Stimulated activated CD8-positive, alpha-beta memory T cell treated with anti-CD3 and anti-CD28 coated beads, Interleukin-15, amount 100 ng/mL, for 24 hours (primary cell): ENCODE measurements at places on chromosomes 5 and 9.

- no peak for DNase-seq
These were observed 275.3 kb upstream of the CDH6 start for GRCh38 chr5:30918171-30918570.

- no peak for DNase-seq
These were observed 27.5 kb downstream of the CEL start for GRCh38 chr9:133089271-133089671.

DNA sequence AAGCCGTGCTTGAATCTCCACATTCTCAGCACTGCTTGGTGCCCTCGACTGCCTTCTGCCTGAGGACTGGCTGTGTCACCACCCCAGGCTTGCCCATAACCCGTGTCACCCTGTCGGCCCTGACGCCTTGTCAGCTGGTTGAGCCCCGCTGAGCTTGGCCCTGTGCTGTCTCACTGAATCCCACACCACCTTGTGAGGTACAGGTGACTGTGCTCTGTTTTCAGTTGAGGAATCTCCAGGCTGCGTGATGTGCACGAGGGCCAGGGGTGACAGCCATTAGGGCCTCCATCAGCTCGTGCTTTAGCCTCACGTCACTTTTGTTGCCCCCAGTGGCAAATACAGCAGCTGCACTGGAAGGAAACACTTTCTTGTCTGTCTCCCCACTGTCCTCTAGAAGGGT is 90.7 kb downstream of the CACNA1B start:
- no peak for DNase-seq

DNA sequence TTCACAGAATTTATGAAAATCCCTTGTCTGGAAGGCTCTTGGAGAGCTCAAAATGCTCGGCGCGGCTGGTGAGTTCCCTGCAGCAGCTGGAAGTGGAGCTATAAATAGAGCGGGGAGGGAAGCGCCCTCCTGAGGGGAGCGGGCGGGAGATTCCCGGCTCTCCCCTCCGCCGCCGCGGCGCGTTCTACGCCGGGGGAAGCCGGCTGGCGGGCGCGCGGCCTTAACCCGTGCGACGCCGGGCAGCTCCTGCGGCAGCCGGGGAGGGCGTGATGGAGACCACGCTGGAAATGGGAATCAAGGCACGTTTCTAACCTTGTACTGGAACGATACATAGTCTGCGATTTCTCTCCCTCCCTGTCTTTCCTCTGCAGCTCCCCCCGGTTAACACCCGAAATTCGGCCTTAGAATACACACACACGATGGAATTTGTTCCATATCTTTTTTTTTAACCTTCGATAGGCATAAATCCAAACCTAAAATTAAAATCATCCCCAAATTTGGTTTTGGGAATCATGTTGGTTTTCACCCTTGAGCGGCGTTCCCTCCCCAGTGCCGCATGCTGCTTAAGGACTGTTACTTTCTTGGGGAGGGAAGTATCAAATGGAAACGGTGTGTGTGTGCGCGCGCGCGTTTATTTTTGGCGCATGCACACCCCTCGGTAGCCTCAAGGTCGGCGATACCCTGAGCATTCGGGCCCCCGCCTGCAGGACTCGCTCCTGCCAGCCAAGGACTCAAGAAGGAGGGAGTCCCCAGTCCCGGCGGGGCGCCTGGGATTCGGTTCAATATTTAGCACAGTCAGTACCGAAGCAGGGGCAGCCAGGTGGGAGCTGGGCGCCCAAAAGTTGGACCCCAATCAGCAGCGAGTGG is 306.3 kb upstream of the KCNN2 start:
- DNase-seq = no peak

DNA sequence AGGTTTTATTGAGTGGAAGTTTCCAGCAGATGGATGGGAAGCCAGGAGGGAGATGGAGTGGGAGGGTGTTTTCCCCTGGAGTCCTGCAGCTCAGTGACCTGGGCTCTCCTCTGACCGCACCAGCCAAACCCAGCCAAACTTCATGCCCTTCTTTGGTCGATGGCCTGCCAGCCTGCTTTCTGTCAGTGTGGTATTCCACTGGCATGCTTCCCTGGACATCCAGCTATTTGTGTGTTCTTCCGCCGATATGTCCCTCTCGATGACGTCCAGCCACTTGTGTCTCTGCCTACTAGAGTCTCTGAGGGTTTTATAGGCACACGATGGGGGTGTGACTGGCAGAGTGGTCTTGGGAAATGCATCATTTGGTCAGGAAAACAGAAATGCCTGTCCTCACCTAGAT is 33.8 kb downstream of the GPBP1 start:
- no peak for DNase-seq

GRCh38 chr5:112784726-112785125 is 47.0 kb downstream of the APC start:
- no peak for DNase-seq

GRCh38 chr9:88992556-88992955 is 1.3 kb downstream of the S1PR3 start:
- DNase-seq = no peak

GRCh38 chr9:89154651-89155336 is 23.8 kb downstream of the SHC3 start:
- DNase-seq = no peak

DNA sequence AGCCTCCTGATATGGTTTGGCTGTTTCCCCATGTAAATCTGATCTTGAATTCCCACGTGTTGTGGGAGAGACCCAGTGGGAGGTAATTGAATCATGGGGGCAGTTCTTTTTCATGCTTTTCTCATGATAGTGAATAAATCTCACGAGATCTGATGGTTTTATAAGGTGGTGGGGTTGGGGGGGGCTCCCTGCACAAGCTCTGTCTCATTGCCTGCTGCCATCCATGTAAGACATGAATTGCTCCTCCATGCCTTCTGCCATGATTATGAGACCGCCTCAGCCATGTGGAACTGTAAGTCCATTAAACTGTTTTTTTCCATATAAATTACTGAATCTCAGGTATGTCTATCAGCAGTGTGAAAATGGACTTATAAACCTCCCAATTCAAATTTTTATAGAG is 12.8 kb downstream of the XRCC4 start:
- no peak for DNase-seq

GRCh38 chr9:1469996-1470395 is 419.8 kb downstream of the DMRT2 start:
- DNase-seq = no peak

DNA sequence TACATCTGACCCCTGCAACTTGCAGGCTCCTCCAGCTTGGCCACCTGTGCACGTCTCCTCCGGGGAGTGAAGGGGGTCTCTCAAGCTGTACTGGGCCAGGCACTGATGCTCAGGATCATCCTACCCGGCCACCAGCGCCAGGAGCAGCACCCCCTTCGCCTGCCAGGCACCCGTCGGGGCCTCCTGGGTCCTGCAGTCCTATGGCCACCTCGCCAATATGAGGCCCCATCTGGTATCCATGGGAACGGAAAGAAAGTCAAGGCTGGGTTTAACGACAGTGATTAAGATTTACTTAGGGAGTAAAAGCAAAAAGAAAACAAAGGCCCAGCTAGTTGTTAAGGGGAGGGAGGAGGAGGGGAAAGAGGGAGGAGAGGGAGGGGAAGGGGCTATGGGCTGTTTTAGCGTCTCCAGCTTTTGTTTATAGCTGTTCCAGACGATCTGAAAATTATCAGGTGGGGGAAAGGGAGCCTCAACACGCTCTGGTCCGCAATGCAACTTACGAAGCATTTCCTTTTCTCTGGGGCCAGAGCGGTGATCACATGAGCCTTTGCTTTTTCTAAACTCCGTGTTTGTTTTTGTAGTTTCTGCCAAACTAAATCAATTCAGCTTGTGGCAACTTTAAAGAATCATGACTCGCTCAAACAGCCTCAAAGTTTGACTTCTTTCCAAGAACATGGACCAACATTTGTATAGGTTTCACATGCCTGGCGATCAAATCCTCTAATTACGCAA is 132.4 kb downstream of the ROR2 start:
- DNase-seq = no peak

- DNase-seq = no peak
These were observed 687.1 kb downstream of the TLE1 start for GRCh38 chr9:81002242-81002641.

DNA sequence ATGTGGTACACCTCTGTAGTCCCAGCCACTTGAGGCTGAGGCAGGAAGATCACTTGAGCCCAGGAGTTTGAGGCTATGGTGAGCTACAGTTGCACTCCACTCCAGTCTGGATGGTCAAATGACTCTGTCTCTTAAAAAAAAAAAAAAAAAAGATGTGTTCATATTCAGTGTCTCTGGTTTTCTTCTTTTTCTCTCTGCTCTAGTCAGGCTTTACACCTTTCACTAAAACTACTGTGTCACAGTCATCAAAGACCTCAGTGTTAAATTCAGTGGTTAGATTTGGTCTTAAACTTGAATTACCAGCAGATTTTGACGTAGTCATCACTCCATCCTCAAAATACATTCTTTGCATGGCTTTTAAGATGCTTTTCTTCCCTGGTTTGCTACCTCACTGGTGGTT is 28.8 kb downstream of the NAA35 start:
- DNase-seq = no peak

DNA sequence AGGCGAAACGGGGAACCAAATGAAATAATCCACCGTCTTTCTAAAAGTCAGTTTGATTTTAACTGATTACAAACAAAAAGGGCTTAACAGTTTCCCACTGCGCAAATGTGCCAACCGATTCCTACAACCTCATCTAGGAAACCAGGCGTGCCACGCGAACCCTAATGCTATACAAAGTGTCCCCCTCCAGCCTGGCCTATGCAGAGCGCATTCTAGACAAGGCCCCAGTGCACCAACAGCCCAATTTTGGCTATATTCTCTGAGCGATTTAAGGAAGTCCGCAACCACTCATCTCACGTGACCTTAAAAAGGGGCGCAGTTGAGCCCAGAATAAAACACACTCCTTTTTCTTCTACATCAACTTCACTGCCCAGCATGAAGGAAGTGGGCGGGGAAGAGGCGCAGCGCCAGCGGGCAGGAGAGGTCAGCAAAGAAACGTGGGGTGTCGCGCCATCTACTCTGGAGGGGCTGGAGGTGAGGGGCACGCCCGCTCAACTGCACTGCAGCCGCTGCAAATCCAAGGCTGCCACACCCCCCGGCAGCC is 779 bp downstream of the FAM13B start:
- DNase-seq = no peak
